Putamen (tissue), 1 donor: ENCODE measurements at places on chromosomes 13 and 19.

GRCh38 chr13:73162912-73163911, 104.4 kb downstream of the KLF5 start:
- peak; percentile 22 for DNase-seq

- DNase-seq = no peak
Observed at GRCh38 chr19:7637374-7638256, 705 bp downstream of the STXBP2 start.

DNA sequence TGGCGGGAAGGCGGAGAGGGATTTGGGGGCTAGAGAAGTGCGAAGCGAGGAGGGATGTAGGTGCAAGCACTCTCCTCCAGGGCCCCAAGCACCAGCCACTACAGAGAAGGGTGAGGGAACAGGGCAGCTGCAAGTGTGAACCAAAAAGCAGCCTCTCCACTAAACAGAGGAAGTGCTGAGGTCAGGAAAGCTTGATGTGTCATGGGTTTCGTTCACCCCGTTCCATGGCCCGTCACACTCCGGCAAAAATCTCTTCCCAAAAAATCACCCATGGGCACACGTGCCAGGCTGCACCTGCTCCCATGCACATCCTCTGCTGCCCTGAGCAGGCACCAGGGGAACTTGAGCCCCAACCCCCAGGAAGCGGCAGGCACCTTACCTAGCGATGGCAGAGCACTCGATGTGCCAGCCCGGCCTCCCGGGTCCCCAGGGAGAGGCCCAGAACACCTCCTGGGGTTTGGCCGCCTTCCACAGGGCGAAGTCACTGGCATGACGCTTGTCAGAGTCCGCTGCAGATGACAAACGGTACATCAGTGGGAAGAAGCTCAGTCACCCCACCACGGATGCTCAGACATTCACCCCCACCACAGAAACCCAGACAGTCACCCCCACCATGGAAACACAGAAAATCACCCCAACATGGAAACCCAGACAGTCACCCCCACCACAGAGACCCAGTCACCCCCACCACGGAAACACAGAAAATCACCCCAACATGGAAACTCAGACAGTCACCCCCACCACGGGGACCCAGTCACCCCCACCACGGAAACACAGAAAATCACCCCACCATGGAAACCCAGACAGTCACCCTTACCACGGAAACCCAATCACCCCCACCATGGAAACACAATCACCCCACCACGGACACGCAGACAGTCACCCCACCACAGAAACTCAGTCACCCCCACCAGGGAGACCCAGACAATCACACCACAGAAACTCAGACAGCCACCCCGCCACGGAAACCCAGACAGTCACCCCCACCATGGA, 29.0 kb downstream of the CARS2 start:
- no peak for DNase-seq

DNA sequence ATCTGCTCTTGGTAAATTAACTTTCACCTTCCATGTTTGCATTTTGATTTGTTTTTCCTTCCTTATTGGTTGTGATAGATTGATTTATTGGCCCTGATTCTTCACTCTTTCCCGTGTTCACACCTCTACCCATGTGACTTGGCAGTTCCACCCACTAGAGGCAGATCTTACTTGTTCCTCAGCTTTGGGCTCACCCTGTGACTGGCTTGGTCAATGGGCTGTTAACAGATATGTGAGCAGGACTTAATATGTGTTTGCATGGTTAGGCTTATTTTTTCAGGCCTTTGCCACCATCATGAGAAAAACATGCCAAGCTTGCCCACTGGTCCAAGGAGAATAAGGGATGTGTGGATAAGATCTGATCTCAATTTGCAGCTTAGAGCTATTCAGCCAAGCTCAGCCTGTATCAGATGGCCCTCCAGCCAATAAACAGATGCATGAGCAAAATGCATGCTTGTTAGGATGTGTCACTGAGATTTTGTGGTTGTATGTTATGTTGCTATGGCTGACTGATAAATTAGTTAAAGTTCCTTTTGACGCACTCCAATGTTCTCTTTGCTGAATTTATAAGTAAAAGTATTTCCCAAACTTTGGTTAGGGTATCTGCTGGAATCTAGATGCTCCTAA, 48.0 kb downstream of the RGCC start:
- DNase-seq = no peak

DNA sequence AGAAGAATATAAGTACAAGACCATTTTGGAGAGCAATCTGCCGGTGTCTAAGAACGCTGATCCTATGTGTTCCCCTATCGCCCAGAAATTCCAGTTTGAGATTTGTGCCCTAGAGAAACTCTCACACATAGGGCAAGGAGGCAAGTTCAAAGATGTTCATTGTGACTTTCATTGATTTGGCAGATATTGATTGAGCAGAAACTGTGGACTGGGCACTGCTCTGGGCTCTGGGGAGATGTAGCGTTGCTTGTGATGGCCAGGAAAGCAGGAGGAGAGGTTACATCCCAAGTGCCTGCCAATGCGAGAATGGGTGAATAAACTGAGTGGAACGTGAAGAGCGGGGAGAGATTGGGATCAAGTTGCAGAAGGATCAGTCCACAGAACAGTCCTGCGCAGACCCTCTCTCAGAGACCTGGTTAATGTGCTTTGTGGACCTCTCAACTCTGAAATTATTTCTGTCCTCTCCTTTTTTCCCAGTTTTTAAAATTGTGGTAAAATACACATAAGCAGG, 123.9 kb upstream of the PEG3 start:
- DNase-seq = no peak

DNA sequence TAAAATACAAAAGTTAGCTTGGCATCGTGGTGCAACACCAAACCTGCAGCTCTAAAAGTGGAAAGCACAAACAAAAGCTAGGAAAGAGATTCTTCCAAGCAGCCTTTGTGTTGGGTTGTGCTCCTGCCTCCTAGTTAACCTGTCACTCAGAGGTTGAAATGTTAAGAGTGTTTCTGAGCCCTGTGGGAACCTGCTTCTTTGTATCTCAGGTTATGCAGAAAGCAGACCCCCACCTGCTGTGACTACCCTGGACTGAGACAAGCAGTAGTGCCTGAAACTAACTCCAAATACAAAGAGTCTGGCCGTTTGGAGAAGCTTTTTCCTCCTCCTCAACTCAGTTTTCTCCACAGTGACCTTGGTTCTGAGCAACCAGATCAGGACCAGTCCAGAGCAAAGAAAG, 158.4 kb upstream of the CSNK1A1L start:
- no peak for DNase-seq

DNA sequence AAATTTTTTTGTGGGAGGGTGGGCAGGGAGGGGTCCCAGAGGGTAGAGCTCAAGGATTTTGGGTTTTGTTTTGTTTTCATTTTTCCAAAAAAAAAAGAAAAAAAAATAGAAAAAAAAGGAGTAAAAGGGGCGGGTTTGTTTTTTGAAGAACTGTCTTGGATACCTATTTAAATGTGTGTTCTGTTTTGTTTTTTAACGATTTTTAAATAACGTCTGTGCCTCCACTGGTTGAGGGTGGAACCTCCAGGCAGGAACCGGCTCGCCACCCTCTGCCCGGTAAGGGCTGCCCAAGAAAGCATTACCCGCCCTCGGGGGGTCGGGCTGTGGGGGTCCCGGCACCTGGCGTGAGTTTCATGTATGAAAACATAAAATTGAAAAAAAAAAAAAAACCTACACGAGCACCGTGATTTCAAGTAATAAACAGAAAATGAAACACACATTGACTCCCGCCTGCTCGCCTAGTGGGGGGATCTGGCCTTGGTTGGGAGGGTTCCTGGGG, 10.4 kb downstream of the MIDN start:
- no peak for DNase-seq

DNA sequence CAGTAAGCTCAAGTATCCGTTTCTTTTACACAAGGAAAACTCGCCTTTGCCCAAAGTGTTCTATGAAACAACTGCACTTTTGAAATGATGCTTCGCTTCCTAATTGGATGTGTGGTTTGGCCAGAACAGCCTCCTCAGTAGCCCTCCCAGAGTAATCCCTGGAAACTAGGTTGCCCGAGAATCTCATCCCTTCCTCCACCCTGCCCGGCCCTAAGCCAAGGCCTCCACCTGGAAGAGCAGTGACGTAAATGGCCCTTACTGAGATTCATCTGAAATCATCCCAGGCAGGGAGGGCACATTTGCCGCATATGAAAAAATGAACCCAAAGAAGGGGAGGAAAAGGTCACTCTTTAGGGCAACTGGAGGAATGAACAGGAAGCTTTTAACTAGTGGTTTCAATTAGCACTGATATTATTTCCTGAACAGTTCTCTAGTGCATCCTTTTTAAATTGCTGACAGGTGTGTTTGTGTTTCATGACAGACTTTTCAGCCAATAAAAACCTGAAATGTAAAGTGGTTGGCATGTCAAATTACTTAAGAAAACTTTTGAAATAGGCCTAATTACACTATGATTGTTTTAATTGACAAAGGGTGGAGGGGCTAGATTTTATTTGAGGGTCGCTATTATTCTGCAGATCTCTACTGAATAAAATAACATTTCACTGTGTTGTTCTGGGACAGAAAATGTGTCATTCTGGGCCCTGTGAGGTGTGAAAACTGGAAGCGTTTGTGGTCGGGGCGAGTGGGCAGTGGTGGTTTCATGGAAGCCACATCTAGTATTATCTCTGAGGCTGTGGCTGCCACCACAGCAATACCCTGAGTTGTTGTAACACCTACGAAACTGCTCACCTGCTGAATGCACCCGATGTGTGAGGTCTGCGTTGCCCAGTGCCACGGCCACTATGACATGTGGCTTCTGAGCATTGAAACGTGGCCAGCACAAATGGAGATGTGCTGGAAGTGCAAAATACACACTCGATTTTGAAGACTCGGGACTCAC, 112.1 kb downstream of the ZIC5 start:
- DNase-seq = no peak
